Cerebellar nuclear complex (tissue), 1 donor: ENCODE measurements at places on chromosomes 7 and 10.
A peak's percentile ranks its signal among the peaks of the same experiment; 100 is the strongest.

GRCh38 chr7:4633012-4633411, 49.1 kb upstream of the FOXK1 start:
- DNase-seq, result no peak

- DNase-seq, result no peak
Measured at GRCh38 chr7:128933180-128933891, 4.4 kb upstream of the IRF5 start.

- no peak for DNase-seq
Measured at GRCh38 chr7:2814946-2815874, 28.9 kb downstream of the GNA12 start.

- DNase-seq, result no peak
Measured at GRCh38 chr7:85711894-85712293, 525.0 kb upstream of the SEMA3D start.

DNA sequence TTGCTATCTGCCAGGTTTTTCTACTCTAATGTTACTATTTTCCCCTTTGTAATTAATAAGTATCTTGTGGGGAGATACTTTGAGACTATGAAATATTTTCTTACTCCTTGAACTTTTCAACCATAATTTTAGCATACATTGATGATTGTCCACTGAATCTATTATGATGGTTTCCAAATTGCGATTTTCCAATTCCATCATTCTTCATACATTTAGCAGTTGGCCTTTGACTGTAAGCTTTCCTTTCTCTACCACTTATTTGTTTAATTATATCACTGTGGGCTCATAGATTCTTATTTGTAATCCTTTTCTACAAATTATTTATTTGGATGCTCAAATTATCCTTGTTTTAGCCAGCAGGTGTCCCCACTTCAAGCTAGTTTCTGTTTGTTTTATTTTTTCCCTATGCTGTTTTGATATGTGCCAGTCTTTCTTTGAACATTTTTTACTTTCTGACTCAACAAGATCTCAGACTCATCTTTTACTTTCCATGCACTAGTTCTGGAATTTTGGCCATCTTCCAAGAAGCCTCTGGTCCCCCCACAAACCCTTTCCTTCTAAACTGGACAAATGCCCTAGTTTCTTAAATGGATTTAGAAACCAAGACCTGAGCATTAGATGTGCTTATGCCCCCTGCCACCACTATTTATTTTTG, 11.4 kb upstream of the MRPS16 start:
- DNase-seq, result no peak

DNA sequence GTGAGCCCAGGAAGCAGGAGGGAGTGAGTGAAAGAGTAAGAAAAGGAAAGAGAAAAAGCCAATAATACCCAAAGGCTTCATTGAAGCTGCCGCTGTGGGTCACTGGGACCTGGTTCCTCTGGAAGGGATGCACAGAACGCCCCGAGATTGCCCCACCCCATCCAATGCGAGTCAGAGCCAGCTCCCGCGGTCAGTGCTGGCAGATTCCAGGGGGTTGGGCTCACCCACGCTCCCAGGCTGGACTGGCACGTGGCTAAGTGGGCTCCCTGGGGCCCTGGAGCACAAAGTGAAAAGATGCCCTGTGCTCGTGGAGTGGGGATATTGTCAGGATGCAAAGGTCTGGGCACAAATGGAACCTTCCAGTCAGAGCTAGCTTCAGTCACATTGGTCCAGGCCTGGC, 117.0 kb downstream of the OAT start:
- no peak for DNase-seq

DNA sequence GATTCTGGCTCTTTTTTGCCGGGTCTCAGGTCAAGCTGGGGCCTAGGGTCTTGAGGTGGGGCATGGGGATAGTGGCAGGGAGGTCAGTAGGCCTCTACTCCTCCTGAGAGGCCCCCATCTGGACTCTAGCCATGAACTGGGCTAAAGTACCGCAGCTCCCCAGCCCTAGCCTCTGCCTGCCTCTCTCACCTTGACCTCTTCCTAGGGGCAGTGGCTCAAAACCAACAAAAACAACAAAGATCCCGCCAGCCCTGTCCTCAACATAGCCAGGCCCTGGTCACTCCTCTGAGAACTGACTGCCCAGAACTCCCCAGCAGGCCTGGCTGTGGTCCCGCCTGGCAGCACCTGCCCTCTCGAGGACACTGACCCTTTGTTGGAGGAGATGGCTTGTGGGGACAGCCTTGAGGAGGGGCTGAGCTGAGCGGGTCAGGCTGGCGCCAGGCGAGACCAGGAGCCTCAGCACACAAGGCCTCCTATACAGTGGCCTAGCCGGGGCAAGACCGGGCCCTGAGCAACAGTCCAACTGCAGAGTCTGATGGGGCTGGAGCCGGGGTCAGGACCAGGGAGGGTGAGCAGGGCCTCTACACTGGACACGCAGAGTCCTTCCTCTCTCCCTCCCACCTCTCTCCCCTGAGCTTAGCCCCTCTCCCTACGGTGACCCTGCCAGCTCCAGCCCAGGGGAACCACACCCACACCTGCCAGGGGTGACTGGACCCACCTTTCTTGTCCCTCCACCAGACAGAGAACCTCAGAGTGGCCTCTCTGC, 11.6 kb upstream of the PPIF start:
- no peak for DNase-seq

- no peak for DNase-seq
Measured at GRCh38 chr7:121103086-121103485, 114.6 kb downstream of the CPED1 start.

- DNase-seq, result no peak
Measured at GRCh38 chr7:138049505-138050116, 26.6 kb upstream of the AKR1D1 start.

DNA sequence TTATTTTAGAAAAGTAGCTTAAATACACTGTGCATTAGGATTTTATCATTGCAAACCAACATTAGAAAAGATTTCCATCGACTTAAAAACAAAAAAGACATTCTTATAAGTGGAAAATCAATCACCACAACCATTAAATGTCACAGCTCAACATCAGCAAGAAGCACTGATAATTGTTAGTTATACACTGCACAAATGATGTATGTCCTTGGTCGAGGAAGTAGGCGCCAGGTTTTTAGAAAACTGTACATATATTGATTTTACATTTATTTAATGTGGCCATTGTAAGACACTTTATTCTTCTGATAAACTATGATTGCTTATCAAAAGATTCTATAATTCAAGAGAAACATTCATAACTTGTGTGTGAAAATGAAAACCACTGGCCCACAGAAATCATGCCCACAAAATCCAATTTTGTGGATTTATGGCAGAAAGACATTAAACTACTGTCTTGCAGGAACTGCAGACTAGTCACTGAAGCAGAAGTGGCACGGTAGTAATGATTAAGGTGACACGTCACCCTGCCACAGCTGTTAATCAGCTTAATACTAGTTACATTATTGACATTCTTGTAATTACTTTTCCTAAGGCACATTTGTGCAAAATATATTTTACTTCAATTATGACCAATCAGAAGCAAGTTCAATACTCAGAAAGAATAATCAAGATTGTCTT, 79.4 kb downstream of the VPS41 start:
- no peak for DNase-seq

- DNase-seq, result no peak
Measured at GRCh38 chr7:38020121-38020785, 99.8 kb downstream of the EPDR1 start.

- no peak for DNase-seq
Measured at GRCh38 chr10:7027913-7028808, 382.7 kb downstream of the SFMBT2 start.

DNA sequence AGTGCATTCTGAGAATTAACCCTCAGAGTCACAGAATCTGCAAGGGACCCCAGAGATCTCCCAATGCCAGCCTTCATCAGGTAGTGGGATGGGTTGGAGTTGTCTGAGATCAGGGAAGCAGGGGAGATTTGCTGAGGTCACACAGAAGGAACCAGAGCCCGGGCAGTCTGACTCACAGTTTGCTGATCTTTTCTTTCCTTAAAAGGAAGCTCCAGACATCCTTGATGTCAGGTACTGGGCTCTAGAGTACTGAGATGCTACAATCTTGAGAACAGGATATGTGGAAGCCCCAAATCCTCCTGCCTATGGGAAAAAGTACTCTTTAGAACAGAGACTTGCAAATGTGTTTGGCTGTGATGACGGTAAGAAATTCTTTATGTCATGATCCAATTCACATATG, 706 bp downstream of the TBATA start:
- DNase-seq, result no peak

DNA sequence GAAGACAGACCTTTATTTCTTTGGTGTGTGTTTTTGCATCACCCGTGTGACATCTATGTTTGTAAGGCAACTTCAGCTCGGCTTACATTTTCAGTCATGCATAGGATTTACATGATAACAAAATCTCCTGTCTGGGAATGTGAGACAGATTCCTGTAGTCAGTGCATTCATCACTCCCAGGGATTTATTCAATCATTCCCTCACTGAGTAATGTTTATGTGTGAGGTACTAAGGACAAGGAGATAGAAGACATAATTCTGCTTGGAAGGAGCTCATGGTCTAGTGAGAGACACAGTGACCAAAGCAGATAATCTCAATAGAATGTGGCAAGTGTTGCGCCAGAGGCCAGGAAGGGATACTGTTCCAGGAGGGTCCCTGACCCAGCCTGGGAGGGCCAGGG, 35.2 kb upstream of the BMPER start:
- DNase-seq, result no peak

- no peak for DNase-seq
Measured at GRCh38 chr7:20438694-20439376, 108.1 kb downstream of the ITGB8 start.

DNA sequence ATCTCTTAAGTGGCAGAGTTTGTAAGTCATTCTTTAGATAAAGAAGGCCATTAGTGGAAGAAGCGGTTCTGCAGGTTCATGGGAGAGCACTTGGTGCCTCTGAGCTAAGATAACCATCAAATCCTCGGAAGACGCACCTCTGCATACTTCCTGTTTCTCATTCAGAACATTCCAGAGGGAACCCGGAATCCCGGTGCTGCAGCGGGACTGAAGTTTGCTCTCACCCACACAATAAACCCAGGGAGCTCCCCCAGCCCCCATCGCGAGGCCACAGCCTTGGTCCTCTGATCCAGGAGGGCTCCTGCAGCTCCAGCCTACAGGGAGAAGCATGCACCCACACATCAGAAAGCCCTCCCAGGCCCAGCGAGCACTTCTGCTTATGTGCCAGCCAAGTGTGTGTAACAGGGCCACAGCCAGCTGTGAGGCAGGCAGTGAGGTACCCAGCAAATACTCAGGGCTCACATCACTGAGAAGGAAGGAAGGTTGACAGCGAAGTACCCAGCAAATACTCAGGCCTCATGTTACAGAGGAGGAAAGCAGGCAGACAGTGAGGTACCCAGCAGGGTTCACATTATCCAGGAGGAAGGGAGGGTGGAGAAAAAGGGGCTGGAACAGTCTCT, 142.4 kb downstream of the DIP2C start:
- no peak for DNase-seq

GRCh38 chr7:90596671-90597562, 796 bp downstream of the CDK14 start:
- DNase-seq, result no peak

GRCh38 chr7:108193594-108194498, 63.7 kb upstream of the LAMB4 start:
- no peak for DNase-seq

- DNase-seq, result no peak
Measured at GRCh38 chr7:80216996-80217842, 82.6 kb downstream of the GNAI1 start.

DNA sequence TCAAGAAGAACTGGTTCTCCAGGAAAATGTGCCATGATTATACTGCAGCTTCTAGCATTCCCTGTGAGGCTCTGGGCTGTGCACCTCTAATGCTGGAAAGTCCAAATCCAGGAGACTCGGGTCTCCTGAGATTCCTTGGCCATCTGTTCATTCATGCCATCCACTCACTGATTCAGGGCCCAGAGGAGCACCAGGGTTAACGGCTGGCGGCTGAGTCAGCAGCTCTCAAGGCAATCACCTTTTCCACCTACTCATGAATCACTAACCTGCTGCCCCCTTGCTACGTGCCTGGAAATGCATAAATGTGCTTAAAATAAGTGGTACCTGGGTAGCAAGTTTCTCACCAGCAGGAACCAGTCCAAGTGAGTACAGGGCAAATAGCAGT, 132.7 kb downstream of the KCNMA1 start:
- no peak for DNase-seq

DNA sequence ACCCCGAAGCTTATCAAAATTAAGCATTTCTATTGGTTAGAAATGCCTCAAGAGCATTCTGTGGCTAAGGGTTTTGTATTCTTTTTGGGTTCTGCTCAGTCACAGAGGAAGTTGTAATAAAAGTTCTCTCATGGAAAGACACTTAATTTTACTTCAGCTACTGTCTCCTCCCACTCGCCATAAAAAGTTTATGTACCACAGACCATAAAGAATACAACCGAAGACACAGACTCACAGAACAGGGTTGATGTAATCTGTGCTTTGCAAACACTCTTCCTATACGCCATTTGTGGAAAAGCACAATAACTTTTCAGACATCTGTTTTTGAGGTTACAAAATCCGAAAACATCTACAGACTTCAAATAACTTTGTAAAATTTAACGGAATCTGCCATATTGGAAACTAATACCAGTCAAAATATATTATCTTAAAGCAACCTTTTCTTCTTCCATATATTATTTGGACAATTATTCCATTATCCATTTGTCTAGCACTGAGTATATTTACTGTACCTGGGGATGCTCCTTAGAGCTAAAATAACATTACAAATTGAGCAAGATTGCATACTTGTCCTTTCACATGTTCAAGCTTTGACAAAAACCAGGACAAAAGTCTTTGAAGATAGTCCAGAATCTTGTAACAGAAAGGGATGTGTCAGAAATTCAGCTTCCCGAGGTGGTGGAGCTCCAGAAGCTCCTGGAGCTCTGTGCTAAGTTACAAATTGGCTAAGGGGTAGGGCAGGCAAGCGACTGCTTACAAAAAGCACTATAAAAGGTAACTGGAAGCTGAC, 219.0 kb upstream of the MEOX2 start:
- no peak for DNase-seq

GRCh38 chr7:2607122-2607922, 24.5 kb upstream of the TTYH3 start:
- DNase-seq, result peak; percentile 65

GRCh38 chr7:50266635-50267386, 37.7 kb upstream of the IKZF1 start:
- no peak for DNase-seq

GRCh38 chr10:5440206-5440605, 27.8 kb downstream of the NET1 start:
- DNase-seq, result no peak

- no peak for DNase-seq
Measured at GRCh38 chr7:95549818-95550529, 46.3 kb downstream of the PDK4 start.

DNA sequence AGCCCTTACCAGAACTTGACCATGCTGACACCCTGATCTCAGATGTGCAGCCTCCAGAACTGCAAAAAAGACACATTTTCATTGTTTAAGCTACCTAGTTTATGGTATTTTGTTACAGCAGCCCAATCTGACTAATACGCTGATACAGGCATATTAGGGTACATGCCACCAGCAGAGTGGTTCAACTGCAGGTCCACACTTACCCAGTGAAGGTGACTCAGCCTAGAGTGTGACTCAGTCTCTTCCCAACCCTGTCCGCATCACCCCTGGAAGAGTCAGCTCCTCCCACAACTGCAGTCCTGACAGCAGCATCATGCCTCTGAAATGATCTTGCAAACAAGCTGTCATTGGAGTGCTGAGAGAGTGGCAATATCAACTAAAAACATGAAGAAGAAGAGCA, 30.8 kb upstream of the GOT1 start:
- no peak for DNase-seq
